Frontal cortex (tissue), 4 donors: ENCODE measurements at places on chromosomes 3 and 15. TPM values are rescaled to one million over a fixed set of nuclear protein-coding genes. Genes with fewer than 3 reads are reported as not detected.

CAPN7 gene
- 45.7 TPM for total RNA-seq

CELSR3 gene
- 27.7 TPM for total RNA-seq

THBS1 gene
- 57.1 TPM for total RNA-seq

SEMA5B gene
- total RNA-seq: 9.0 TPM

CLDN16 gene
- 1.6 TPM for total RNA-seq

LRRN1 gene
- 24.9 TPM for total RNA-seq

BAHD1 gene
- 7.3 TPM for total RNA-seq
